ENCODE measurements at places on chromosomes 4 and X. TPM values are rescaled to one million over a fixed set of nuclear protein-coding genes. Genes with fewer than 3 reads are reported as not detected.

The AMTN gene
- not detected for total RNA-seq

The ZFX gene
- total RNA-seq: 75.6 TPM

The CXCL9 gene
- under 0.01 TPM for total RNA-seq

The AP1AR gene
- total RNA-seq: 47.7 TPM

The ZDHHC15 gene
- total RNA-seq: not detected

The RTL5 gene
- total RNA-seq: 0.15 TPM

The NPY5R gene
- total RNA-seq: not detected

The RGN gene
- under 0.01 TPM for total RNA-seq

The USP26 gene
- total RNA-seq: not detected

The VCX gene
- not detected for total RNA-seq

The EVC2 gene
- total RNA-seq: 12.0 TPM

The RNF150 gene
- total RNA-seq: 18.0 TPM

The ODAPH gene
- not detected for total RNA-seq

The ARMCX4 gene
- 2.0 TPM for total RNA-seq

The MAP7D3 gene
- total RNA-seq: 14.0 TPM

The TBC1D14 gene
- total RNA-seq: 73.3 TPM

The F11 gene
- not detected for total RNA-seq

The FATE1 gene
- not detected for total RNA-seq

The MSX1 gene
- 0.31 TPM for total RNA-seq

The XAGE2 gene
- total RNA-seq: not detected

The TKTL2 gene
- not detected for total RNA-seq

The SOWAHB gene
- not detected for total RNA-seq

The TBX22 gene
- total RNA-seq: not detected

The S100G gene
- not detected for total RNA-seq

The ENPP6 gene
- total RNA-seq: not detected

The GPR50 gene
- not detected for total RNA-seq

The GATA1 gene
- not detected for total RNA-seq

The ADH1C gene
- total RNA-seq: not detected

The SSX2 gene
- total RNA-seq: not detected

The CLCN4 gene
- 0.36 TPM for total RNA-seq

The SMAD1 gene
- total RNA-seq: 20.7 TPM
